CD4-positive, alpha-beta T cell (primary cell): ENCODE measurements at places on chromosomes 16 and 17.

DNA sequence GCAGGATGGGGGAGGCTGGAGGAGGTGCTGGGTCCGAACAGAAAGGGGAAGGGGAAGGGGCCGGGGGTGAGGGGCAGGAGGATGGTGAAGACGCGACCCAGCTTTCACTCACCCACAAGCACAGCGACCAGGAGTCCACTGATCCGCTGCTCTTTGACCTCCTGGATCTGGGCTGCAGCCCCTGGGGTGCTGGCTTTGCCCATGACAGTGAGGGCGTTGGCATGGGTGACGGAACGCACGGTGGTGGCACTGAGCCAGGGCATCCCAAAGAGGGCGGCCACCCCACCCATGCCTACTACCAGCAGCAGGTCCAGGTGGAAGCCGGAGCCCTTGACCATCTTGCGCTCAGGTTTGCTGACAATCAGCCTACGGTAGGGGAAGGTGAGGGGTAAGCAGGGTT lies 14.9 kb downstream of the SLC4A1 start:
- no peak for DNase-seq

DNA sequence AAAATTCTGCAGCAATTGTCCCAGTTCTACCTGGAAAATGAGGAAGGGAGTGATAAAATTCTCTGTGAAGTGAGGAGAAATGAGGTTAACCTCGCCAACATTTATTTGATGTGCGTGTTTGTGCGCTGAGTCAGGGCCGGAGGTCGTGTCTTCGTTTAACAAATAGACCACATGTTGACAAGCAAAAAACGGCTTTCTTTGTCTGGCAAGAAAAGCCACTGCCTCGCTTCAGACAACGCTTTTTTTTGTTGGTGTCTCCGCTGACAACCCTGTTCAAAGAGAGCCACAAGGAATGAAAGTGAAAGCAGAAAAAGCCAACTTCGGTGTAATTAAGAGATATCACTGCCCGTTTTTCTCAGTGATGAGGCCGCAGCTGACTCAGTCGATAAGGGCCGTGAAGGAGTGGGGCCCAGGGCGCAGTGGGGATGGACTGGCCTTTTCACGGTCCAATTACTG lies 510.6 kb downstream of the CDH13 start:
- DNase-seq, result no peak

GRCh38 chr17:57197466-57198071 lies 58.8 kb upstream of the MSI2 start:
- DNase-seq, result no peak

DNA sequence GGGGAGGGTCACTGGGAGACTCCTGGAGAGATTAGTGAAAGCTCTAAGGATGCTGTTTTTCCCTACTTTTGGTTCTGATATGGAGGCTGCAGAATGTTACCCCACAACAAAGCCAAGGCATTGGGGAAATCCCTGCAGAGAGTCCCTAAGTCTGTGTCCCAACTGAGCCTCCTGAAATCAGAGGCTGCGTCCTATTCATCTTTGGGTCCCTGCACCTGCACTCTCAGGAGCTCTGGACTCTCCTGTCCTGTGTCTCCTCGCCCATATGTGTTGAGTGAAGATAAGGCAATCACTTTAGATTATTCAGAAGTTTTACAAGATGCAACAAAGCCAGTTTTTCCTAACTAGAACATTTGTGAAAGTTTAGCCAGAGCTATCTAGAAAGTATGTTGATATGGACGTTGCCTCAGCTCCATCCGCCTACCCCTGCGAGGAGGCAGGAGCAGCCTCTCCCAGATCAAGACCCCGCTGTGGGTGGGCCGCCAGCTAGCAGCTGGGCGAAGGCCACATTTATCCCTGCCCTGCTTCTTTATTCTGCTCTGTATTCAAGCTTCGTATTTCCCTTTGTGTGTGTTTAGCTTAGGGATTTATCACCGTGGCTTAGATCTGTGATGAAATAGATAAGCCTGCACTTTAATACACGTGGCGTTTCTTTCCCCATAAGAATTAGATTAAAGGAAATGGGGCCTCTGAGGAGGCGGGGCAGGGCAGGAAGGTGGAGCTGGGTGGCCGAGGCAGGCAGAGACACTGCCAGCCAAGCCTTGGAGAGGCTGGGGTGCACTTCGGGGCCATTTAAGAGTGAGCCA lies 37.4 kb downstream of the SHISA6 start:
- DNase-seq, result no peak

- no peak for DNase-seq
These were observed 22.7 kb downstream of the ZNF652 start for GRCh38 chr17:49339354-49339753.

GRCh38 chr17:38420518-38420917 lies 7.7 kb upstream of the ARHGAP23 start:
- DNase-seq, result no peak

GRCh38 chr16:79580453-79581191 lies 19.9 kb downstream of the MAF start:
- no peak for DNase-seq

DNA sequence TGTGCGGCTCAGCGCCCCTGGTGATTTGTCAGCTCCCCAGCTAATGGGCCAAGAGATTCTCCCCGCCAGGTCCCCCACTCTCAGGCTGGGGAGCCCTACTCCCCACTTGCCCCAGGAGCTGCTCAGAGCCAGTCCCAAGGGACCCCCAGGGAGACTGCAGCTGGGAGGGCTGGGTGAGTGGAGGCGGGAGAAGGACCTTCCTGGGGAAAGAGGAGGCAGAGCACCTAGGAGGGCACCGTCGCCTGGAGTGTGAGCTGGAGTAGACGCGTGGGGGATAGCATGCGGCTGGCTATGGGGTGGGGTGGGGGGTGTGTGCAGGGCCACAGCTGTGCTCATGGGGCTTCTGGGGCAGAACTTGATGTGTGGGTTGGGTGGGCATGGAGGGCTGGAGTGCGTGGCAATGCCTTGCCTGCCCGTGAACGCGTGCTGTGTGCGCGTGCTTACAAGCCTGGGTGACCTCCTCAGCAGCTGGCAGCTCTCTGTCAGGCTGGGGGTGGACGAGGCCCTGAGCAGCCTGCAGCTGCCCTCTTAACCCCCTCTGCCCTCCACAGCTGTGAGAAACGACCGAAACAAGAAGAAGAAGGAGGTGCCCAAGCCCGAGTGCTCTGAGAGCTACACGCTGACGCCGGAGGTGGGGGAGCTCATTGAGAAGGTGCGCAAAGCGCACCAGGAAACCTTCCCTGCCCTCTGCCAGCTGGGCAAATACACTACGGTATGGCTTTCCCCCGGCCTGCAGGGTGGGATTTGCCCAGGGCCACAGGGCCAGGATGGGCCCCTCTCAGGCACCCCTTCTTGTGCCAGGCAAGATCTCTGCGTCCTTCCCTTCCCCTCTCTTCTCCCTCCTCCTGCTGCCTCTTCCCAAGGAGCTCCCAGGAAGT lies 12.9 kb downstream of the GJD3 start:
- no peak for DNase-seq

GRCh38 chr17:68987966-68988365 lies 32.8 kb upstream of the ABCA8 start:
- no peak for DNase-seq

DNA sequence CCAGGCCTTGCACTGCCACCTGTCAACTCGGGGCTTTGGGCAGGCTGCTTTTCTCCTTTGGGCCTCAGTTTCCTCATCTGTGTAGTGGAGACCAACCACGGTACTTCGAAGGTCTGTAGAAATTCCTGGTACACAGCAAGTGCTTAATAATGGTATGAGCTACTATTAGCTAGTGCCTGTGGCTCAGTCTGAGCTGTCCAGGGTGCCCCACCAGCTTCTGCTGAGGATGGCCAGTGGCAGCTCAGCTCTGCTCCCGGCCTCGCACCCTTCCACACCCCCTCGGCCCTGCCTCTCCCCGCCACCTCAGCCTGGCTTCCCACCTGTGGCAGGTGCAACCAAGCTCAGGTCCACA lies 26.2 kb upstream of the PLCG2 start:
- no peak for DNase-seq

DNA sequence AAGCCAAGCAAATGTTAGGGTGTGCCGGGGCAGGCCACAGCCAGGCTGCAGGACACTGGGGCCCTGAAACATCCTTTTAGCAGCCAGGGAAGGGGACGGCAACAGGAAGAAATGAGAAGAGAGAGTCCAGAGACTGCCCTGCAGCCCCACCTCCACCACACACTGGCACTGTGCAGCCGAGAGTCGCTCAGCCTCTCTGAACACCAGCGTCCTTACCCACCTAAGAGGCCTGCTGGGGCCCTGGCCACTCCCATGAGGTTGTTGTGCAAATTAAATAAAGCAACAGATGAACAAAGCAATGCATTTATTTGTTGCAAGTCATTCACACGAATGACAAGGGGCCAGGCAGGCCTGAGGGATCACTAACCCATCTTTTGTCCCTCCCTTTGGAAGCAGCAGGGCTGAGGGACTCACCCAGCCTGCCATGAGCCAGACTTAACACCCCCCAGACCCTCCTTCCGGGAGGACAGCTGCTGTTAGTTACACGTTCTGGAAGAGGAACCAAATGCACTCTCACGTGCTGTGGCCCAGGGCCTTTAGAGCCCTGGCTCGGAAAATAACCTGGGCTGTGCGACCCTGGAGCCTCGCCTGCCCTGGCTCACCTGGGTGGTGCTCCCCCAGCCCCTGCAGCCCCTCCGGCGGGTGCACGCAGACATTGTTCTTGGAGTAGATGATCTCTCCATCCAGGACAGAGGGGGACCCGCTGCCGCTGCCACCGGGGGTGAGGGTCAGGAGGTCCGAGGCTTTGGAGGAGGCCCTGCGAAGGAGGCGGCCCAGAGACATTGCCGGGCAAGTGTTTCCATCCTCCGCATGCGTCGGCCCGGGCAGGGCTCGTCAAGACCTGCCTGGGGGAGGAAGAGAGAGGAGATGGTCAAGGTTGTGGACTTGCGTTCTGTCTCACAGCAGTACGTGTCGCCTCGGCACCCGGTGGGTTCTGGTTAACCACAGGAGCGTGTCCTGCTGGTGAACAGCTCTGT lies 22.6 kb downstream of the TBC1D16 start:
- no peak for DNase-seq

DNA sequence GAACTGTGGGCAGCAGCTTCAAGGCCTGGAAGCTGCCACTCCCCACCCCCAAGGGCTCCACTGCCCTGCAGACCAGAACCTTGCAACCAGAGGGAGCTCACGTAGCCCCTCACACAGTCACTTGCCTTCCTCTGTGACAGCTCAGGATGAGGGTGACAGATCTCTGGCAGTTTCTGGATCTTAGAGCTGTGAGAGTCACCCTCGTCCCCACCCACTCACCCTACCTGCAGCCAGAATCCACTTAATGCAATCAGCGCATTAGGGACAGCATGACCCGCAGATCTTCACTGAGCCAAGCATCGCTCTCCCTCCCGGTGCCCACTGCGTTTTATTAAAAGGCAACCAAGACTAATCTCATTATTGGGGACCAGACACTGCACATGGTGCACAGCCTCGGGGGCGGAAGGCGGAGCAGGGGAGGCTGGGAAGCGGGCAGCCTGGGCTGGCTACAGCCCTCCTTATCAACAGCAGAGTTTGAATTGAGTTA lies 3.5 kb downstream of the CYB561 start:
- no peak for DNase-seq

DNA sequence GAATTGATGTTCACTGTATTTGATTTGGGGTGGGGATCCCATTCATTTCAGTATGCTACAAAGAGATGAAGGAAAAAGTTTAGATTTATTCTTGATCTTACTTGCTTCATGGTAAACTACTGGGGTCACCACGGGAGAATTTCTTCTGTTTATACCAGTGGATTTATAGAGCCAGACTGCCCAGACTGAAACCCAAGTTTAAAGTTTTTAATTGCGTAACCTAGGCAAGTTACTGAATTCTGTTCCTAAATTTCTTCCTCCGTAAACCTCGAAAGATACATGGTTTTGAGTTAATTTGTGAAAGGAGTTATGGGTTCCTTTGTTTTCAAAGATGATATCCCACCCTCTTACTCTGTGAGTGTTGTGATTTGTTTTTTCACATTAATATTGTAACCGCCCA lies 26.4 kb downstream of the PIGL start:
- DNase-seq, result no peak

DNA sequence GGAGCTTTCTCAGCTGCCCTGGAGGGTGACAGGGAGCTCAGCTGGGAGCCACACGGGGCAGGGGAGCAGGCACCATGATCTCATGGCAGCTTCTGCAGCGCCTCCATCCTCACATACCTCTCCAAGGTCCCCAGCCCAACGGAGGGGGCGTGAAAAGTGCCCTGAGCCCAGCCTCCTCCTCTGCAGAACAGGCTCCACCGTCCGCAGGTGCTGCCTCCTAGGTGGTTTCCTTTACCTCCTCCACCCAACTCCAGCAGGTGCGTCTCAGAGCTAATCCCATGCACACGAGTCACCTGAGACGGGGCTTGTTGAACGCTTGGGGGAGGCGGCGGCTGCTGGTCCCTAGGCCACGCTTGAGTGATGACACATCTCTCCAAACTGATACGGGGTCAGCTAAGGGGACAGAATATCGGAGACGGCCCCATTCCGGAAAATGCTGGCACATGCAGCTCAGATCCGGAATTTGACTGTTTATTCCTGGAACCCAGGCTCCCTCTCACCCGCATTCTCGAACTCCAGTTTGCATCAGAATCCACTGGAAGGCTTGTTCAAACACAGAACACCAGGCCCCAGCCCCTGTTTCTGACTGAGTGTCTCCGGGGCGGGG lies 387 bp upstream of the SLC38A8 start:
- no peak for DNase-seq

DNA sequence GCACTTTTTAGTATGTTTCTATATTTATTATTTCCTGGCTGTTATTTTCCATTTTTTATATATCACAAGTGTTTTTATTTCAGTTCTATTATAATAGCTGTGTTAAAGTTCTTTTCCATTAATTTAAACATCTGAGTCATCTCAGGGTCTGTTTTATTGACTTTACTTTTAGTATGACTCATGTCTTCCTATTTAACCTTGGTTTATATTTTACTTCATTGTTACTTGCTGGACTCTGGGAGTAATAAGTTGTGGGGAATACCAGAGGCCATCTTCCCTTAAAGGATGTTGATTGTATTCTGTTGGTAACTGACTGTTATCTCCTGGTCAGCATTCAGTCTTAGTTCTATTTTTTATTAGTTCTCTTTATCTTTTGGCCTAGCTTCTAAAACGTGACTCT lies 1508.2 kb downstream of the CDH11 start:
- DNase-seq, result no peak

DNA sequence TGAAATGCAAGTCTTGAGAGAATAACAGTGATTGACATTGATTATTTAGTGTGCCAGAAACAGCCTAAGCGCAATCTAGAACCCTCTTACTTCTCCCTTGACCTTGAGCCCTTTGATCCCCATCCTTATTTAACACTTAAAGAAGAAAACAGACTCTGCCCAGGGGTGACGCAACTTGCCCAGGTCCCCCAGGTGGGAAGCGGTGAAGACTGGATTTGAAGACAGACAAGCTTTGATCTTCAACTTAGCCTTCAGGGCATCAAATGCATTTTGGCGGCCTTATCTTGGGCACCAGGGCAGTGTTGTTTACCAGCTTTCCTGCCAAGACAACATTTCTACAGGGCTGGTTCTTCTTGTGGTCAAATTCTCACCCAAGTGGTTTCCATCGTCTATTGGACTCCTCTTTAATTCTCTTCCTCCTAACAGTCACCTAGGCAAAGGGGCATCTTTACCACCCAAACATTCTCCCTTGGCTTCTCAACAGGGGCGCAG lies 8.9 kb upstream of the CIITA start:
- no peak for DNase-seq

DNA sequence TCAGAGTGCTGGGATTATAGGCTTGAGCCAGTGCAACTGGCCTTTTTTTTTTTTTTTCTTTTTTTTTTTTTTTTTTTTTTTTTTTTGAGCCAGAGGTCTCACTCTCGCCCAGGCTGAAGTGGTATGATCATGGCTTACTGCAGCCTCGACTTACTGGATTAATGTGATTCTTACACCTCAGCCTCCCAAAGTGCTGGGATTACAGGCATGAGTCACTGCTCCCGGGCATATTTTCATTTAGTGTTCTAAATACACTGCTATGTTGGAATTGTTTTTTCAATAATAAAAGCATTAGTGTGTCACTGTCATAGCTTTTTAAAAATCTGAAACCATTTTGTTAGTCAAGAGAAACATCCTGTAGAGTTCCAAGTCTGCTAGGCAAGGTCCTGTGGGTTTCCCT lies 40.3 kb downstream of the NDE1 start:
- no peak for DNase-seq
